ENCODE measurements at places on chromosomes 6 and 20.

GRCh38 chr6:81455641-81456040, 296.8 kb downstream of the TENT5A start:
- no peak for DNase-seq

GRCh38 chr6:18308070-18308735, 43.9 kb upstream of the DEK start:
- no peak for DNase-seq

- DNase-seq: no peak
Observed at GRCh38 chr6:157531986-157532365, 151.0 kb downstream of the ZDHHC14 start.

GRCh38 chr6:84453499-84453898, 226.1 kb upstream of the CEP162 start:
- no peak for DNase-seq

GRCh38 chr6:18432180-18432579, 45.0 kb downstream of the RNF144B start:
- DNase-seq: no peak

DNA sequence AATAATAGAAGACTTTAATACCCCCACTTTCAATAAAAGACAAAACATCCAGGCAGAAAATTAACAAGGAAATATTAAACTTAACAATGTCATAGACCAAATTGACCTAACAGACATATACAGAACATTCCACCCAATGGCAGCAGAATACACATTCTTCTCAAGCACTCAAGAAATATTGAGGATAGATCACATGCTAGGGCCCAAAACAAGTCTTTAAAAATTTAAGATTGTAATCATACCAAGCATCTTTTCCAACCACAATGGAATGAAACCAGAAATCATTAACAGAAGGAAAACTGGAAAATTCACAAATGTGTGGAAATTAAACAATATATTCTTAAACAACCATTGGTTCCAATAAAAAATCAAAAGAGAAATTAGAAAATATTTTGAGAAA, 161.0 kb downstream of the COL12A1 start:
- no peak for DNase-seq

GRCh38 chr6:106182455-106182854, 96.3 kb downstream of the PRDM1 start:
- DNase-seq: peak; percentile 44

- no peak for DNase-seq
Observed at GRCh38 chr20:53629436-53629835, 35.8 kb upstream of the ZNF217 start.

DNA sequence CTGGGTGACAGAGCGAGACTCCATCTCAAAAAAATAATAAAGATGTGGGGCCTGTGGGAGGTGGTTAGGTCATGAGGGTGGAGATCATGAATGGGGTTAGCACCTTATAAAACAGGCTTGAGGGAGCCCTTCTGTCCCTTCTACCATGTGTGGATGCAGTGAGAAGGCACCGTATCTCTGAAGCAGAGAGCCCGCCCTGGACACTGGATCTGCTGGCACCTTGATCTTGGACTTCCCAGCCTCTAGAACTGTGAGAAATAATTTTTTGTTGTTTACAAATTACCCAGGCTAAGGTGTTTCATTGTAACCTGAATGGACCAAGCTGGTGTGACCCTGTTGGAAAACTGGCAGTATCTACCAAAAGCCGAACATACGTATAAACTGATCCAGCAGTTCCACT, 15.7 kb upstream of the PANK2 start:
- no peak for DNase-seq

GRCh38 chr6:6591778-6592465, 3.4 kb downstream of the LY86 start:
- peak; percentile 51 for DNase-seq

- no peak for DNase-seq
Observed at GRCh38 chr6:16296061-16296670, 57.8 kb downstream of the GMPR start.

GRCh38 chr6:167497428-167498056, 172.7 kb downstream of the TTLL2 start:
- no peak for DNase-seq

GRCh38 chr6:36752886-36753506, 55.4 kb downstream of the RAB44 start:
- no peak for DNase-seq

DNA sequence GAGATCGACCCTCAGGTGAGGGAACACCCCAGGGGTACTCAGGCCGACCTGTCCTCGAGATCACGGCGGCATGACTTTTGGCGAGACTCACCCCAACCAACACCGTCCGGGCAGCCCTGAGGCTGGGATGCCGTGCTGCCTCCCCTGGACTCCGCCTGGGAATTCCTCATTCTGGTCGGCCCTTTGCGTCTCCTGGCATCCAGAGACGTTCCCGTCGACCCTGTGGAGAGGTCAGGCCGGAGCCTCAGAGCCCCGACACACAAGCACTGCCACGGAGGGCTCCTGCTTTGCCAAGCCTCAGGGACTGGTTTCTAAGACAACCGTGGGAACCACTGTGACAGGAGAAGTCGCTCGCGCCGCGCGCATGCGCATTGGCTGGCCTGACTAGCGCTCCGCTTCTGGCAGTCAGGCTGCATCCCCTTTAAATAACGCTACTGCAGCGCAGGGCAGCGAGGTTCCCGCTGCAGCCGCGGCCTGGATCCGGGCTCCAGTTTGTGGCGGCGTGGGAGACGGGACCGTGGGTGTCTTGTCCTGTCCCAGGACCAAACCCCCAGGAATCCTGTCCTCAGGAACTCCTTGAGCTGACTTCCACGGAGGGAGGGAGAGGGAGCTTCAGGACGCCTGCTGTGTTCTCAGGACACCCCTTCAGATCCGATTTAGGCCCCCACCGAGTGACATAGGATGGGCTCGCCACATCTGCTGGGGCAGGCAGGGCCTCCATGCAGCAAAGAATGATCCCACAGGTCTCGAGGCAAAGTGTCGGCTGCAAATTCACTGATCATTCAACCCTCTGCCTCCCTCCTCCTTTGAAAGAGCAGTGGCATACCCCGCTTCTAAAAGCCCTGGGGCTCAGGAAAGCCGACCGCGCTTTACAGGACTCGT, 163.2 kb upstream of the ZNF337 start:
- peak; percentile 70 for DNase-seq

DNA sequence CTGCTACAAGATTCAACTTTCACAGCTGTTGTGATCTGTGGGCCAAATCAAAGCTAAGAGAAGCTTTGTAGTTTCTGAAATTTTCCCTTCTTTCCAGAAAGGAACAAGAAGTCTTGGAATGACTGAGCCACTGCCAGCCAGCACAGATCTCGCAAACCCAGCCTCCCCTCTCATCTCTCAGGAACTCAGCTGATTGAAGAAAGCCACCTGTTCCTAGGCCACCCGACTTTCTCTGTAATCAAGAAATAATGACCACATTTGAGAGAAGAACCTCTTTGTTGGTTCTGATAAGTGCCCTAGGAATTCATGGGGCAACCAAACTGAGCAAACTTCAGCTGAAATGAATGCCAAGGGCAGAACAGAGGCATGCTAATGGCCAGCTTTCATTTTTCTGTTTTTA, 61.7 kb downstream of the HDGFL1 start:
- no peak for DNase-seq

DNA sequence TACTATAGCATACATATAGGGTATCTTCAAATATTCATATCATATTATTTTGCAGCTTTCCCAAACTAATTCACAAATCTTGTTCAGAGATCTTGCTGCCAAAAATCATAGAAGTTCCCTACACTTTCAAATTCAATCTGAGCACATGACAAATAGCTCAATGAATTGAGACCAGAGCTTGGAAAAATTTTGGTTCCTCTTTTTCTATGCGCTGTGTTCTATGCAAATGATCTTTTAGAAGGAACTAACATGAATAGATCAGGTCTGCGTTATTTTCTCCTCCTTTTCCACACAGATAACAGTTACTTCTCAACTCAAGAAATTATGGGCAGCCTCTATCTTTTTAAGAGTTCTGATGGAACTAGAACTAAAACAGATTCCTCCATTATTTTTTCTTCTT, 316.3 kb downstream of the ARHGAP18 start:
- DNase-seq: no peak

GRCh38 chr20:37913567-37914366, 10.8 kb downstream of the VSTM2L start:
- no peak for DNase-seq

DNA sequence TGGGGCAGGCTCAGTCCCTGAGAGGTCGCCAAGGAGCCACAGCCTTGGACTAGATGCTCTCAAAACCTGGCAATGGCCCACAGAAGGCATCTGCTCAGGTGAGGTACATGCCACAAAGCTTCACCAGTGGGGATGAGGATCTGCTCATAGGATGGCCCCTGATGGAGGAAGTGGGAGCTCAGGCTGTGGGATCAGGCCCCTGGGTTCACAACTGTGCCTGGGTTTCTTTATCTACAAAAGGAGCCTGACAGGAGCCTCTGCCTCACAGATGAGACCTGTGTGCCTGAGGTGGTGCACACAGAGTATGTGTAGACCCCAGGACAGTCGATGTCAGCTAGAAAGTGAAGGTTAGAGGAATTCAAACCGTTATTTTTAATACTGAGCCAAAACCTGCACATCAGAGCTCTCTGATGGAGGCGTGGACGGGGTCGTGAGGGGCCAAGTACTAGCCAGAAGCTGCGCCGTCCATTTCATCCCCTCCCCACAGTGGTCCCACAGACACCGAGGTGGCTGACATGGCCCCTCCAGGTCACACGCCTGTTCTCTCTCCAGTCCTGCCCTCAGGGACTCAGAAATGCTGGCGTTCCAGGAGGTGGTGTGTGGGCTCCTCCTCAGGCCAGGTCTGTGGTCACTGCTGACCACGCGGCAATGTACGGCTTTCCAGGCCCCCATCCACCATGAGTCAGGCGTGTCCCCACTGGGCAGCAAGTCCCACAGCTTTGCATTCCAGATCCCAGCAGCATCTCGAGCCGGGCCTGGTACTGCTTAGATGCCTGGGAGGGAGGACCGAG, 33.3 kb downstream of the NTSR1 start:
- no peak for DNase-seq

- no peak for DNase-seq
Observed at GRCh38 chr6:63677282-63677681, 41.7 kb downstream of the PHF3 start.

DNA sequence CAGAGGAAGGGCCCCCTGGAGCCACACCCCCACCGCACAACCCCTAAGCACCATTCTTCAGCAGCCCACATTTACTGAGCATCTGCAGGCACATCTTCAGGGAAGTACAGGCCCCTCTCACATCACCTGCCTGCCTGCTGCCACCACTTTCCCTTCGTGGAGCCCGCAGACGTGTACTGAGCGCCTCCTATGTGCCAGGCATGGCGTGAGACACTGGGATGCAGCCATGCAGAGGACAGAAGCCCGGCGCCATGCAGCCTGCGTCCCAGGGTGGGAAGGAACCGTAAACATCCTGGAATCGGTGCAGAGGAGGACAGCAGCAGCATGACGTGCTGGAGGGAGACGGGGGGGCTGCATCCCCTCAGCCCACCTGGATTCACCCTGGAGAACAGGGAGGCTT, 78.1 kb downstream of the GRM4 start:
- DNase-seq: no peak

DNA sequence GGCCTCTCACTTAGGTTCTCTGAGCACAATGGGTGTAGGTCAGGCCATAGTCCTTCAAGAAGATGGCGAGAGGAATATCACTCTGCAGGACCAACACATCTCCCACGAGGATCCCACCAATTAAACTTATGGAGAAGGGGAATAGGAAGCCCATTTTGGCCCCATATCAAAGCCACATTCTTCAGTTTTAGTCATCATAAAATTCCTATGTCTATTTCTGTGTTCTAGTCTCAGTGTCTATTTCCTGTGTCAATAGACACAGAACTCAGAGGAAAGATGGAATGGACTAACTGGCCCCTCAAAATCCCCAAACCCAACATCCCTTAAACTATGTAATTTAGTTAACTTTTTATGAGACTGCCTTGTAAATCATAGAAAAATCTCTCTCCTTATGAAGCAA, 216.8 kb downstream of the HACE1 start:
- DNase-seq: no peak

DNA sequence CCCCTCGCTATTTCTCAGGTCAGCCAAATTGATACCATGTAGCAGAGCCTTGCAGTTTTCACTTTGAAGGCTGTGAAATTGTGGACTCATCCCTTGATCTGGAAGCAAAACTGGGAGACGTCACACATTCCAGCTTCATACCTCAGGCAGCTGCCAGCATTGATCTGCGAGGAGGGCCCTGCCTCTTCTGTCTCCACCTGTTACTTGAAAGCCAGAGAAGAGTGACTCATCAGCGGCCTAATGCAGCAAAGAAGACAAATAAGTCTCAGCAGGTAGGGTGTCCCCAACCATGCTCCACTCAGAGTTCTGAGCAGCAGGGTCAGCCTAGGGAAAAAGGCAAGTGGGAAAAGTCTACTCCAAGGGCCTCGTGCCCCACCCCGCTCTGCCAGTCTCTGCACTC, 69.4 kb upstream of the BMP2 start:
- no peak for DNase-seq

GRCh38 chr6:73733791-73734190, 37.8 kb downstream of the CD109 start:
- no peak for DNase-seq

- no peak for DNase-seq
Observed at GRCh38 chr20:43467589-43467988, 9.9 kb downstream of the SRSF6 start.

DNA sequence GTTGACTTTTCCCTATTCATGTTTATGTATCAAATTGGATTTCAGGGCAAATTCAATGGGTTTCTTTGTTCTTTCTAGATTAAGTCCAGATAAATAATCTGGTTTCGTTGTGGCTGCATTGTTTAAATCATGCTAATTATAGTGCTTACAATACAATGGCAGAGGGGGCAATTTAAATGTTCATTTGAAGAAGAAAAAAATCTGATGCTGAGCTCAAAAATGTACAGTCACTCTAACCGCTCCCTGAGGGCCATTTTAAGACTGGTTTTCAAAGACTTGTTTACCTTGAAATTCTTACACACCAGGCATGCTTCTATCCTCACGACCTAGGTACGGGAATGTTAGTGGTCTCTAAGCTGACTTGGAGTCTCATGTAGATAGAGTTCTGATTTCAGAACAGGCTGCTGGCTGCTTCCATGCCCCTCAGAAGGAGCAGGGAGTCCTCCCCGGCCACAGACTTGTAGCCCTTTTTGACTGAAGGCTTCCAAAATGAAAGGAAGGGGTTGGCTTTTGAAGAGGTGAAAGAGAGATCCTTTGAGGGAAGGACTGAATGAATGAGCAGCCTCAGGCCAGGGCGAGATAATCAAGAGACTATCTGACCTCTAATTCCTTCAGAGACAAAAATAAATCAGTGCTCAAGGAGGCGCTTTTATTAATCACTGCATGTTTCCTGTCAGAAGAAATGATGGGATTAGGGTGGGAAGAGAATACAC, 86.1 kb upstream of the ZNF217 start:
- DNase-seq: no peak
